ENCODE measurements at places on chromosomes 2 and 18.

DNA sequence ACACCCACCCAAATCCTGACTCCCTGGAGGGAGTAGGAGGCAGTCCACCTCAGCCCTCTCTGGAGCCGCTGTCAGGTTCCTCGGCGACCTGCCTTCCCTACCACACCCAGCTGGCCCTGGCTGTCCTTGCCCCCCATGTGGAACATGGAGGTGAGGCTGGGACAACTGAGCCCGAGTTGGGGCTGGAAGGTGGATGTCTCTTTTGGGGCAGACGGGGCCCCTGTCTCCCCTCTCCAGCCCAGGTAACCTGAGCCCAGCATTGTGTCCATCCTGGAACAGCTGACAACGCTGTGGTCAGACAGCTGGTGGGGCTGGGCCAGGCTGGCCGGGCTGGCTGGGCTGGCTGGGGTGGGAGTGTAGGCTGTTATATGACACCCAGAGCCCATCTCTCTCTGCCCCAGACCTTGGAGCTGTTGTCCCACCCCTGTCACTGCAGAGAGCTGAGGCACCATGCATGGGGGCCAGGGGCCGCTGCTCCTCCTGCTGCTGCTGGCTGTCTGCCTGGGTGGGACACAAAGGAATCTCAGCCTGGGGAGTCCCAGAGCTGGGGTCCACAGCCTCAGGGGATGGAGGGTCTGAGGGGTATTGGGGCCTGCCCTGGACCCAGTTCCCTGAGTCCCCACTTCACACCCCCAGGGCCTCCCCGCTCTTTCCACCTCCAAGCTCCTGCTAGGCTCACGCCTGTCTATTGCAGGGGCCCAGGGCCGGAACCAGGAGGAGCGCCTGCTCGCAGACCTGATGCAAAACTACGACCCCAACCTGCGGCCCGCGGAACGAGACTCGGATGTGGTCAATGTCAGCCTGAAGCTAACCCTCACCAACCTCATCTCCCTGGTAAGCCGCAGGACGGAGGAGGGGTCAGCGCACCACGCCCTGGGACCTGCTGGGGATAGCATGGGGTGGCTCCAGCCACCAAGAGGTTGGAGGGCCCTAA lies at the start of gene CHRNG:
CHRNG (plus strand) TSS at position 395 of the 934 bp plus-strand sequence; CDS start at position 451, 56 bp downstream.
- peak; percentile 65 for DNase-seq

- no peak for DNase-seq
Observed at GRCh38 chr2:46135958-46136357, 161.2 kb upstream of the EPAS1 start.

DNA sequence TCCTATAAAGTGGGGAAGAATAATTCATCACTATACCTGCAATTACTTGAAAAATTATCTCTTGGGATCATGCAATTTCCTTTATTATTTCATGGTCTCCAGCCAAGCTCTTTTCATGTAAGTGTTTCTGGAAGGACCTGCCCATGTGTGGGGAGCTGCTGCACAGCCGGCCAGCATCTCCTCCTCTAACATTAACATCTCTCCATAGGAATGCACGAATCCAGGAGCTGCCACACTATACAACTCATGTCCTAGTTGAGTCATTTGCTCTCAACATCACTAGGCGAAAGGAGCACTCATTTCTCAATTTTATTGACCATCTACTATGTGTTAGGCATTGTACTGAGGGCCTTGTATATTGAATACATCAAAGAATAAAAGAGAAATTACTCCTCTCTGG lies 144.3 kb upstream of the ERBB4 start:
- no peak for DNase-seq

GRCh38 chr2:68200157-68200787 lies 42.6 kb downstream of the PNO1 start:
- no peak for DNase-seq

- DNase-seq = peak; percentile 34
Observed at GRCh38 chr2:188292348-188293239, 920 bp downstream of the GULP1 start.

- DNase-seq = no peak
Observed at GRCh38 chr2:175864137-175864850, 137.8 kb downstream of the LNPK start.

DNA sequence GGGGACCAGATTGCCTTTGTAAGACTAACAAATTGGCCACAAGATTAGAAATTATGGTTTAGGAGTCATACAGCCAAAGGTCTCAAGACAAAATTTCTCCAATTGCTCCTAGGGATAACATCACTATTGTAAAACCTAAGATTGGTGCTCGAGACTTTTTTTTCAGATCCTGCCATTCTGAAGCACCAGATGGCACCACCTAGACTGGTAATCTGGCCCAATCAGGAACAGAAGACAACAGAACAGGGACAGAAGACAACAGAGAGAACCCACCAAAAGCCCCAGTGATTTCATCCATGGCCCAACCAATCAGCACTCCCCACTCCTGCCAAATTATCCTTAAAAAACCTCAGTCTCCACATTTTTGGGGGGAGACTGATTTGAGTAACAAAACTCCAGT lies 66.8 kb downstream of the LINC00305 start:
- DNase-seq = no peak

- DNase-seq = no peak
Observed at GRCh38 chr2:96305979-96306308, 598 bp upstream of the SNRNP200 start.
